ENCODE measurements at places on chromosomes 6 and 20.
A peak's percentile ranks its signal among the peaks of the same experiment; 100 is the strongest.

- DNase-seq = no peak
These were observed 15.7 kb upstream of the BHLHE23 start for GRCh38 chr20:63022501-63022900.

DNA sequence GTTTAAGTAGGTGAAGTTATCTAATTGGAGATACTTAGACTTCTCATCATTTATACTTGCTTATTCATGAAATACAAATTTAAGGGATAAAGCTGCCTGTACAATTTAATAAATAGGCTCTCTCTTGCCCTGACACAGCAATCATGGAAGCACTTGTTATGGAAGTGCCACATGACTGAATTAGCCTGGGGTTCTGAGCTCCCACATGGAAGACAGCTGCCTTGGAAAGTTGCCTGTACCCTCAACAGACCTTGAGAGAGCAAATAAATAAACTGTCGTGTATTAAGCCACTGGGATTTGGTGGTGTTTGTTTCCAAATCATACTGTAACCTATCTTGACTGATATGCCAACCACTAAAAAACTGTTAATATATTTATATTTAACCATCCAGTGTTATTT, 87.0 kb upstream of the RSPO3 start:
- no peak for DNase-seq

GRCh38 chr20:312067-312466, 13.3 kb upstream of the SOX12 start:
- DNase-seq = no peak

- DNase-seq = no peak
These were observed 3.8 kb downstream of the NFKBIE start for GRCh38 chr6:44261581-44261980.

- peak; percentile 1 for DNase-seq
These were observed 29.8 kb downstream of the RHAG start for GRCh38 chr6:49606721-49607390.
